NCI-H2081 (cell line): ENCODE measurements at places on chromosomes 7 and 10.

DNA sequence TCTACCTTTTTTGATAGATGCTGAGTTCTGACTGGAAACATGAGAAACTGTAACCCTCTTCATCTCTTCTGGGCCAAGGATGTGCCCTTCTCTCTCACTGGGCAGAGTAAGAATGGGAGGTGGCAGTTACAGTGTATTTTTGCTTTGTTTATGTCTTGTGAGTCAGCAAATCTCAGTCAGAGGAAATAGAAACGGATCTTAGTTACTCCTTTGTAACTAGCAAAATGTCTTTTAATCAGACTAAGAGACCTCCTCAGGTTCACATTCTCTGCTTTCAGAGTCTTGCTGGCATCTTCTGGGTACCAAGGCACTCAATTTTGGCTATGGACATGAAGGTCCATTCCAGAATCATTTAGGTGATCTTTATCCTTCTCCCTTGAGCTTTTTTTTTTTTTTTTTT lies 70.9 kb downstream of the HHEX start:
- DNase-seq: no peak

DNA sequence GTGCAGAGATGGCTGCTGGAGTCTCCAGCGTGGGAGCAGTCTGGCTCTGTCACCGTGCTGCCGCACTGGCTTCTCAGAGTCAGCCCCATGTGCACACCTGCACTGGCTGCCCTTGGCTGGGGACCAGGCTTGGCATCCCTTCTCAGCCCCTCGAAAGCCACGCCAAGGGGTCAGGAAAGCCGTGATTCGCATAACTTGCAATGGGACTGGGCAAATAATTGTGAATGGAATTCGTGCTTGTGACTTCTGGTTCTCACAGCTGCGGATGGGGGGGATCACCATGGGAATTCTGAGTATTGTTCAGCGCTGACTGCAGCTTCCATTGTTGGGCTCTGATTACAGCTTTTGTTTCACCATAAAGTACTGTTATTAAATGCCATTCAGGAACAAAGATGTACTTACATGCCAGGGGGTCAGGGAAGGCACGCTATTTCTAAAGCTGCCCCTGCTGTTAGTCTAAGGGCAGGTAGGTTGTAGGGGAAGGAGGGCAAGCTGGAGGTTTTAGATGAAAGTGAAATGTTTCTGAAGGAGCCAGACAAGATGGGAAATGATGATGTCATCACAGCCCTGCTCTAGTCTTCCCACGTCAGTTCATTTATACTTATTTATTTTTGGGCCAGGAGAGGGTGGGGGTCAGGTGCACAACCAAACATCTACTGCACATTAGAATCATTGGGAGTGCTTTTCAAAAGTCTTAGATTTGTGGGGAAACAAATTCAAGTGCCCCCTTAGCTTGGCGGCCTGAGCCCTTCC lies 5.8 kb upstream of the PLEKHA1 start:
- DNase-seq: peak; percentile 2

DNA sequence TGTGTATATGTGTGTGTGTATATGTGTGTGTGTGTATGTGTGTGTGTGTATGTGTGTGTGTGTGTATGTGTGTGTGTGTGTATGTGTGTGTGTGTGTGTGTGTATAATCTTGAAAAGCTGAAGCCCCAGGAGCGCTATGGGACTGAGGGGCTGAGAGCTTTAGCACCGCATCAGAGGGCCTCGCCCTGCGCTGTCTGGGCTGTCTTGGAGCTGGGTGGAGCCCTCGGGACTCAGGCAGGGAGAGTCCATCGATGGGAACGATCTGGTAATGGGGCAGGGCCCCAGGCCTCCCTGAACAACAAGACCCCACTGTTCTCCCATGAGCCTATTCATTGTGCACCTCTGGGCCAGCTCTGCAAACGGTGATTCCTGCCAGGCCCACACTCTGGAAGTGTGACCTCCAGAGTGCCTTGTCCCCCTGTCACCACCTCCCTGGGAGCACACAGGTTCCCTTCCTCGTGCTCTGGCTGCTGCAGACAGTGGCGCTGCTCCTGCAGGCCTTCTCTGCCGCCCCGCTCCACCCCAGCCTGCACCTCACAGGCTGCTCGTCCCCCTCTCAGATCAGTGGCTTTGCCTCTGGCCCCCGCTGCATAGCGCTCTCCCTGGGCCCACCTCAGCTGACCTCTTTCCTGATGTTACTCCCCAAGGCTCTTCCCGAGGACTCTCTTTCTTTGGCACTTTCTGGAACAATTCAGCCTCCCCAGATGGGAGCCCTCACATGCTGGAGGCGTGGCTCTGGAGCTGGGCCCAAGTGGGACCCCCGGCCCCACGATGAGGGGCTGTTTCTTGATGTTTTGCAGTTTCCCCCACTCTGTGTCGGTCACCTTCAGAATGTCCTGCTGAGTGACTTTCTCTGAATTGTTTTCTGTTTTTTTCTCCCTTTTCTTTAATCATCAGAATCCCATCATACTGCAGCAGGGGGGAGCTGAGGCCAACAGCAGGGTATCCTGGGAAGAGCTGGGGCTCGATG lies 542.2 kb upstream of the FOXK1 start:
- no peak for DNase-seq

DNA sequence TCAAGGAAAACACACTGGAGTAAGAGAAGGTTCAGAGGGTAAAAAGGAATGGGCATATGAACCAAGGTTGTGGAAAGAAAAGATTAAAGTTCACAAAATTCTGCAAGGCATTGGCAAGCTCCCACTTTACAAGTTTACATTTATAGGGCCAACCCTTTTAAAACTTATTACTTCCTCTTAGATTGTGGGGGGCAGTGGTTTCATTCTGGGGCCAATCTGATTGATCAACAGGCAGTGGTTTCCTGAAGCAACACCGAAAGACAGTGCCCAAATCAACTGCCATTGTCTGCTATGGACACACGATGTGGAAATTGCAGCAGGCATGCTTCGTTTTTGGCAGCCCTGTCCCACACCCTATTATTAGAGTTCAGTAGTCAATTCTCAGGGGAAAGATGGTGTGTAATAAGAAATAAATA lies 154.0 kb downstream of the SGMS1 start:
- DNase-seq: no peak

DNA sequence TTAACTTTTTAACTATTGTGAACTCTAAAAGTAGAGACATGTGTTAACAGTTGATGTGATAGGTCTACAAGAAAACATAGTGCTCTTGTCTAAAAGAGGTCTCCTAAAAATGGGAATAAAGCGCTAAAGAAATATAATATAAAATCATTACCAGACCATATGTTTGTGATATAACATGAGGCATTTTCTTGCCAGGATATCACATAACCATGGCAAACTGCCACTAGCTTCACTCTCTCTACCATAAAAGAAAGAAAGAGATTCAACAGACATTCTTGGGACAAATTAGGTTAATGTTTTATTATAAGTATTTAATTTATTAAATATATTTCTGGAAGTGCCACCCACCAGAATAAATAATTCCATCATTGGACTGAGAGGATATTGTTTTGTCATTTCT lies 115.0 kb downstream of the TMEM26 start:
- DNase-seq: no peak

- no peak for DNase-seq
These were observed 167.7 kb upstream of the ADO start for GRCh38 chr10:62636825-62637248.

DNA sequence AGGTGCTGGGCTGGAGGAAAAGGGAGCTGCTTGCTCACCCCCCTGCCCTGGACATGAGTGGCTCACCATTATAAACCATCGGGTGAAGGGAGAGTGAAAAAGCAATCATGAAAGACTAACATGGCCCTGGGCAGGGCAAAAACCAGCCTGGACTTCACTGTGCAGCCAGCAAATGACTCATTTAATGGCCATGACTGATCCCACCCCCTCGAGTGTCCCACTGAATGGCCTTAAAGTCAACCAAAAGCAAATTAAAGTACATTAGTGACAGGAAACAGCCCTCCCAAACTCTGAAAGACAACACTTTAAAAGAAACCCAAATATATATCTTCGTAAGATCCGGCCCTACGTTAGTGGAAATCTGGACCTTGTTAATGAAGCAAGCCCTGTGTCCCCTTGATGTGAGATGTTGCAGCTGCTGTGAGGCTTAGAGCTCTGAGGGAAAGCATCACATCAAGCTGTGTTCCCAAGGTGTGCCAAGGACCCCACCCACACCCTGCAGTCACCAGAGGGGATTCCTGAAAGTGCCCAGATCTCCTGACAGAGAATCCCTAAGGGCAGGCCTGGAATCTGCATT lies 31.2 kb downstream of the ADCYAP1R1 start:
- DNase-seq: no peak

GRCh38 chr10:75231672-75232581 lies 3.8 kb downstream of the COMTD1 start:
- no peak for DNase-seq

- DNase-seq: no peak
These were observed 212.1 kb downstream of the BICC1 start for GRCh38 chr10:58724781-58725180.

DNA sequence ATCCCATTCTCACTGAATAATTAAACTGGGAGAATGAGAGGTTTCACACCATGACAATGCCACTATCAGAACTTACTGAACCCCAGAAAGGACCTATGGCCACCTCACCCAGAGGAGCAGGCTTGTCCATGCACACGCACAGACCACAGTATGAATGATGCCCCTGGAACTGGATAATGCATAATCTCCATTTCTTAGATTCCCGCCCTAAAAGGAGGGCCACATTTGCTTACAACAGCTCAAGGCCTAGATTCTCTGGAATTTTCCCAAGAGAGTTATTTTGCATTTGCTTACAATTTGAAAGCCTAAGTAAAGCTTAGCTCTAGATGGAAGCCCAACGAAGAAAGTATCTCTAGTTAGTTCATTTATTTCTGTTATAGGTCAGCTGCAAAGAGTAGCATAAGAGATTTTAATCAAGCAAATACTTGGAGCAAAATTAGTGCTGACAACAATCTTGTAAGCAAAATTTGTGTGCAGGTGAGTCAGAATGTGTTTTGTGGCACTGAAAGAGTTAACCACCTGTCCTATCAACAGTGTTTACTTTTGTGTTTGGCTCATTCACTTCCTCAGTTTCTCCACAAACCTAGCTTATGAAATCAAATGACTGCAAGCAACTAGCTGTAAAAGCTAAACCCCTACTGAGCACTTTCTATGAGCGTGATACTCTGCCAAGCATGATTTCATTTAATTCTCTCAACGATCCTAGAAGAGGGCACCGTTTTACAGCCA lies 32.1 kb downstream of the ELMO1 start:
- no peak for DNase-seq

DNA sequence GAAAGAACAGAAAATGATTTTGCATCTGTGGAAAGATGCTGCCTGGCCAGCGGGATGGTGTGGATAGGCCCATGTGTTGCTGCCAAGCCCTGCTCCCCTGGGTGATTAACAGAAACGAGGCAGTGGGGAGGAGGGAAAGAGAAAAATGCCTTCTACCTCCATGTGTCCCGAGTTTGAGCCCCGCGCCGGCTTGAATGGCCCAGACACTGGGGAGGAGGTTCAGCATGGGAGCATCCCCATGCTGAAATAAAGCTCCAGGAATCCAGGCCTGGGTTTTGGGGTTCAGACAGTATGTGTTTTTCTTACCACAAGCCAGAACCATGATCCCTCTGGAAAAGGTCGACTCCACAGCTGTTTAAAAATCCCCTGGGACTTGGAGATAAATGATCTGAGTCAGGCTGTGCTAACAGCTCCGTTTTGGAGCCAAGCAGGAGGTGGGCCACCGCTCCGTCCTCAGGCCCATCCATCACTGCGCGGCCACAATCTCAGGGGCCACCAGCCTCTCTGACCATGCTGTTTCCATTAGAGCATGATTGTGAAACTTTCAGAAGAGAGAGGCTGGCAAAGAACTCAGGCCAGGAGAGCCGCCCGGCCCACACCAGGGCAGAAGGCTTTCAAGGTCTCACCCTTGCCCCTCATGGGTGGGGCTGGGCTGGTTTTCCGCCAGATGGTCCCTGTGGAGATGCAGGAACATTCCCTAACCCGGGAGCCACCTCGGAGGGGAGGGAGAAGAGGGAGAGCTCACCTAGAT lies 299.7 kb downstream of the ZEB1 start:
- DNase-seq: no peak

GRCh38 chr7:155584763-155585531 lies 38.6 kb upstream of the CNPY1 start:
- DNase-seq: no peak

DNA sequence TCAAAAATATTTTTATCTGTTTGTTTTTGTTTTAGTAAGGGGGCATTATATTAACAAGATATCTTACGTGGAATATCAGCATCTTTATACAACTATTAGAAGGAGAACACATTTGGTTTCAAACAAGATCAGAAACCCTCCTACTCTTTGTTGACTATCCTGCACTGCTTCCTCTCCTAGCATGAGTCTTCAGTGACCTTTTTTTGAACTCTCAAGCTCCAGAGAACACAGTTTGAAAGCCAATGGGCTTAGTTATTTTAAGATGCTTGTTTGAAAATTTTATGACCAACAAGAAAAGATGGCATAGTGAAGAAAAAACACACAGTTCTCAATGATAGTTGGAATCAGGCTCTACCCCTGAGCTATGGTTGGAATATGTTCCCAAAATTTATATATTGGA lies 37.2 kb upstream of the RTKN2 start:
- no peak for DNase-seq

- DNase-seq: no peak
These were observed 1.7 kb upstream of the HMX2 start for GRCh38 chr10:123146013-123146893.

DNA sequence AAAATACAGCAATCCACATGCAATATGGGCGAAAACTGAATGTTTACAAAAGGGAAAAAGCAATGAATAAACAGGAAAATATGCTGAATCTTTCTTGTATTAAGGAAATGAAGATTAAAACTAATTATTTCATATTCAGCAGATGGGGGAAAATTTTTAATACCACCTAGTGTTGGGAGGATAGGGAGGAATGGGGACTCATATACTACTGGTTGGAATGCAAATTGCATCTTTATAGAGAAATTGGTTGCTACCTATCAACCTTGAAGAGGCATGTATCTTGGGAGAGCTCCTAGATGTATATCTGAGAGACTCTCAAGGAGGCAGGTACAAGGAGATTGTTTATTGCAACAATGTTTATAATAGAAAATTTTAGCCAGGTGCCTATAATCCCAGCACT lies 101.4 kb downstream of the CREM start:
- DNase-seq: no peak

DNA sequence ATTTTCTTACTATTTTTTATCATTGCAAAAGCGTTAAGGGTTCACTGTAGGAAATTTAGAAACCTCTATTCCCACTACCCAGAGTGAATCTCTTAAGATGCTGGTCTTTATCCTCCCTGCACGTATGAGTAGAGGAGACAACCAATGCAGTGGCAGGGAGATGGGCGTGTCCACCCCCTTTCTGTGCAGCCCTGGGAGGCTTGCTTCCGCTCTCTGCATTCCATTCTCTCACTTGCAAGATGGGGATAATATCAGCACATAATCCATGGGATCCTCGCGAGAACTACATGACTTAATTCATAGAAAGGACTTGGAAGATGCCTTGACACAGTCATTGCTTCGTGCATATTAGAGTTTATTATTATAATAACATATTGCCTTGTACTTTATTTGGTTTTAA lies 196.2 kb downstream of the KLF6 start:
- no peak for DNase-seq

DNA sequence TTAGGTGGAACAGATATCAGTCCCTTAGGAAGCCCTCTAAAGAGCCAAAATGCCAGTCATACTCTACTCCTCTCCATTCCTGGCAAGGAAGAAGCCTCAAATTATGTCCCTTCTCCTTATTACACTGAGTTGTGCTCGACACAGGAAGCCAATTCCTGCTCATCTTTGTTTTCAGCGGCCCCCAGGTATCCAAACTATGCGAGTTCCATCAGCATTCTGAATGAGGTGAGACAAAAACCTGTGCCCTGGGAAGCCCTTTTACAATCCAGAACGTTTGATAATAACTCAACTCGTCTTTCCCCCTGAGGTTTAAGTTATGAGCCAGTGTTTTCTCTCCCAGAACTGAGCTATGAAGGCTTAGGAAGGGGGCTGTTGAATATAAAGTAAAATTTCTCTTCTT lies 580.5 kb downstream of the NXPH1 start:
- DNase-seq: no peak
